ENCODE measurements at places on chromosomes 13 and 19.
A peak's percentile ranks its signal among the peaks of the same experiment; 100 is the strongest.

- no peak for DNase-seq
Measured at GRCh38 chr13:110337247-110337646, 30.2 kb downstream of the COL4A2 start.

- DNase-seq, result no peak
Measured at GRCh38 chr13:40668335-40668734, 1.9 kb upstream of the FOXO1 start.

GRCh38 chr13:51343475-51343874, 4.0 kb downstream of the SERPINE3 start:
- no peak for DNase-seq

DNA sequence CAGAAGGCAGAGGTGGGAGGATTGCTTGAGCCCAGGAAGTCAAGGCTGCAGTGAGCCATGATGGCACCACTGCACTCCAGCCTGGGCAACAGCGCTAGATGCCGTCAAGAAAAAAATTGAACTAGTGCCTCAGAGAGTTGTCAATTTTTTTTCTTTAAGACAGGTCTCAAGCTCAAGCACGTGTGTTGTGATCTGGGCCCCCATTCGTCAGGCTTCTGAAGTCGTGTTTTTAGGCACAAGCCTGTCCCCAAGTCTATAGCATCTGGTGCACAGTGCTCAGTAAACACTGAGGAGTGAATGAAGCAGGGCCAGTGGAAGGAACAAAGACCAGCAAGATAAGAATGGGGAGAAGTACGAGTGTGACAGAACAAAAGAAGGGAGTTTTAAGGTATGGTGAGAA, 23.7 kb upstream of the LAMP1 start:
- DNase-seq, result no peak

GRCh38 chr13:64505336-64505910, 2724.7 kb downstream of the PCDH9 start:
- no peak for DNase-seq

DNA sequence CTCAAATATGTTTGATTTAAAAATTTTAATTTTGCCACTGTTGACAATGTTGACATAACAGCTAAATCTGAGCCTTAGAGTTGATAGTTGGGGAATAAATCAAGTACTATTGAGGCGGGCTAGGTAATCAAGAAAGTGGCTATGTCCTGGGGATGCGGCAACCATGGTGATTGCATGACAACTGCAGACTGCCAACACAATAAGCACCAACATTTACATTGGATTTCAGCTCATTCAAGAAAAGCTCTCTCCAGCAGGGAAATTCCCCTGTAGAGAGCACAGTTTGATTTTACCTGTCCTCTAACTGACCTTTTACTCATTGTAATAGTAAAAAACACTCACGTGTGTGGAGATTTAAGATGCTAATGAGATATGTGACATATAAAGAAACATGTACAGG, 63.1 kb downstream of the ZNF100 start:
- DNase-seq, result no peak

GRCh38 chr13:35630551-35631275, 154.2 kb upstream of the MAB21L1 start:
- DNase-seq, result no peak

DNA sequence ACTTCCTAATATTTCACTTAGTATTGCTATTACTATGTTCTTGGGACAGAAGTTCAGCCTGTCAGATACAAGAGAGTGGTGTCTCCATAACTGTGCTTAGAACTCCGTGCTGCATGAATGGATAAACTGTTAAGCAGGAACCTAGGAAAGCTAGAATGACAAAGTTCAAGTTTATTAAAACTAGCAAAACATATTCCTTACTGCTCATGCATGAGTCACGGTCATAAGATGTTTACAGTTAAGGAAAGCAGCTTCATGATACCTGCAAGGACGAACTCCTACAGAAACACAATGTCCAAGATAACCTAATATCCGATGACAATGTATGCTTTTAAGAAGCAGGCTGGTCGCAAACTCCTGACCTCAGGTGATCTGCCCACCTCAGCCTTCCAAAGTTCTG, 6.0 kb upstream of the ZNF765 start:
- no peak for DNase-seq

GRCh38 chr19:8194528-8195267, 14.5 kb upstream of the CERS4 start:
- peak; percentile 32 for DNase-seq

DNA sequence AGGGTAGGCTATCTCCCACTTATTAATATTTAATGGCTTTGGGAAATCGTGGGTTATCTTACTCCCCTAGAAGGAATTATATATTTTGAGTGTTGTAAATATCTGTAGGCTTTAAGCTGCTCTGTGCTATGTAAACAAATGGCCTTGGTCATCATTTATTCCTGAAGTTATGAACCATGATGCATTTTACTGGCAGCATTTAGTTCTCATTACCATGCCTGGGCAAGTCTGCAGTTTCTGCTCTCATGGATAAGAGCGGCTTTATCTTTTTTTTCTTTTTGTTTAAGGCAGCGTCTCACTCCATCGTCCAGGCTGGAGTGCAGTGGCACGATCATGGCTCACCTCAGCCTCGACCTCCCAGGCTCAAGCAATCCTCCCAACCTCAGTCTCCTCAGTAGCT, 156.1 kb downstream of the IRS2 start:
- no peak for DNase-seq

- no peak for DNase-seq
Measured at GRCh38 chr13:100290165-100290801, 201.4 kb downstream of the PCCA start.

DNA sequence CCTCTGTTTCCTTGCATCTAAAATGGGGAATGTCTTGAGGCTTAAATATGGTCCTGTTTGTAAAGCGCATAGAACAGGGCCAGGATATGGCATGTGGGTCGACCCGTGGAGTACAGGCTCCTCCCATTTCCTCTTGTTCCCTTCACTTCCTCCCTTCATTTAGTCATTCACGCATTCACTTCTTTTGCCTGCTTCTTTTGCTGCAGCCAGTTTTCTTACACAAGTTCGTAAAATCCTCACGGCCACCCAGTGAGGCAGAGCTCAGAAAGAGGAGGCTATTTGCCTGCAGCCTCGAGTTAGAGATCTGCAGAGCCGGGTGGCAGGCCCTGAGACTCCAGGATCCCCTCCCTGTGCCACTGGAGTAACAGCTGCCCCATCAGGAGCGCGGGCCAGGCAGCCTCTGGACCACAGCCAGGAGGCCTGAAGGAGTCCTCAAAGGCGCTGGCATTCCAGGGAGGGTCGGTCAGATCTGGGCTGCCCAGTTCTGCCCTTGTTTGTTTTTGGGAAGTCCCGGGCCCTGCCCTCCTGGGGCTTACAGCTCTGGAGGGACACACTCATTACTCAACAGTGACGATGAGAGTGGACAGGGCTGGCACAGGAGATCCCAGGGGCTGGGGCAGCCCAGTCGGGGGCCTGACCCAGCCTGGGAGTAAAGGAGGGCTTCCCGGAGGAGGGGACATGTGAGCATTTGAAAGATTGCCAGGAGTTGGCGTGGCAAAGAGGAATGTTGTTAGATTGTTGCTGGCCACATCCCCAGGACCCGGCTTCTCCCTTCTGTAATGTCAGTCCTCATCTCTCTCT, 4.6 kb downstream of the PPP5C start:
- DNase-seq, result no peak

DNA sequence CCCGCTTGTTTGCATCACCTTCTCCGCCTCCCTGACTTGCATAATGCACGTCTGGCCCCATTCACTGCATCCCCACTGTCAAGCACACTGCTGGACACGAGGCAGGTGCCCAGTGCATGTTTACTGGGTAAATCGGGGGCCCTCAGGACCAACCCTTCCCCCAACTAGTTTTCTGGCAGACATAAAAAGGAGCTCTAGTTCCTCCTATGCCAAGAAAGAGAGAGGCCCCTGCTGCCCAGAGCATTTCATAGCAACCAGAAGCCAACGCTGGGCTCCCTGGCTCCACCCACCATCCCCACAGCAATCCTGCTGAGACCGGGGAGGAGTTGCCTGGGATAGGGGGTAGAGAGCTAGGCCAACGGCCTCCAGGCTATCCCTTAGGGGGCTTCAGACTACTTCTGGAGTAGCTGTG, 23.2 kb downstream of the ANKRD27 start:
- no peak for DNase-seq

GRCh38 chr13:112868308-112868707, 100.7 kb upstream of the MCF2L start:
- no peak for DNase-seq

- DNase-seq, result no peak
Measured at GRCh38 chr13:72062566-72062965, 195.6 kb upstream of the DACH1 start.

- DNase-seq, result no peak
Measured at GRCh38 chr19:51002542-51003311, 1.3 kb upstream of the KLK8 start.

- no peak for DNase-seq
Measured at GRCh38 chr19:33758541-33759013, 38.1 kb upstream of the KCTD15 start.

DNA sequence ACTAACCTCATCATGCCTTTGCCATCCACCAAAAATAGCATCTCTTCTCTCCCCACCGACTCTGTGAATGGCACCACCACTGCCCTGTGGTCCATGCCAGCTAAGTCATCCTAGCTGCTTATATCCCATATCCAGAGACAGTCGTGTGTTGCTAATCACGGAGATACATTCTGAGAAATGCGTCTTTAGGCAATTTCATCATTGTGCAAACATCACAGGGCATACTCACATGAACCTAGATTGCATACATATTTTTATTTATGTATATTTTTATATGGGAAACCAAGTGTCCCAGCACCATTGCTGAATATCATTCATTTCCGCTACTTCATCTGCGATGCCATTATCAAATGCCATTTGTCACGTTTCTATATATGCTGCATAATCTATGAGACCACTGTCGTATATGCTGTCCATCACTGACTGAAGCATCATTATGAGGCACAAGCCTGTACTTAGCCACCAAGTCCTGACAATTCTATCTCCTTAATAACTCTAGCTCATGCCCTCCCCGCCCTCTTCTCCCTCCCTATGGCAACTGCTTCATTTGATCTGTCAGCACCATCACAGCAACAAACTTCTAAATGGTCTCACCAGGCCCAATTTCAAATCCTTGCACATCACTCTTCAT, 104.2 kb downstream of the HSPH1 start:
- no peak for DNase-seq

- peak; percentile 36 for DNase-seq
Measured at GRCh38 chr19:2561895-2562294, 86.0 kb downstream of the GADD45B start.

GRCh38 chr13:58376775-58377174, 745.2 kb downstream of the PCDH17 start:
- no peak for DNase-seq

Data from T-helper 9 cell (primary cell).